Liver (tissue), 10 donors: ENCODE measurements at places on chromosomes 1 and 21. TPM values are rescaled to one million over a fixed set of nuclear protein-coding genes. Genes with fewer than 3 reads are reported as not detected.

- DNase-seq = no peak
Observed at GRCh38 chr21:31931644-31932469, 59.0 kb downstream of the HUNK start.

DNA sequence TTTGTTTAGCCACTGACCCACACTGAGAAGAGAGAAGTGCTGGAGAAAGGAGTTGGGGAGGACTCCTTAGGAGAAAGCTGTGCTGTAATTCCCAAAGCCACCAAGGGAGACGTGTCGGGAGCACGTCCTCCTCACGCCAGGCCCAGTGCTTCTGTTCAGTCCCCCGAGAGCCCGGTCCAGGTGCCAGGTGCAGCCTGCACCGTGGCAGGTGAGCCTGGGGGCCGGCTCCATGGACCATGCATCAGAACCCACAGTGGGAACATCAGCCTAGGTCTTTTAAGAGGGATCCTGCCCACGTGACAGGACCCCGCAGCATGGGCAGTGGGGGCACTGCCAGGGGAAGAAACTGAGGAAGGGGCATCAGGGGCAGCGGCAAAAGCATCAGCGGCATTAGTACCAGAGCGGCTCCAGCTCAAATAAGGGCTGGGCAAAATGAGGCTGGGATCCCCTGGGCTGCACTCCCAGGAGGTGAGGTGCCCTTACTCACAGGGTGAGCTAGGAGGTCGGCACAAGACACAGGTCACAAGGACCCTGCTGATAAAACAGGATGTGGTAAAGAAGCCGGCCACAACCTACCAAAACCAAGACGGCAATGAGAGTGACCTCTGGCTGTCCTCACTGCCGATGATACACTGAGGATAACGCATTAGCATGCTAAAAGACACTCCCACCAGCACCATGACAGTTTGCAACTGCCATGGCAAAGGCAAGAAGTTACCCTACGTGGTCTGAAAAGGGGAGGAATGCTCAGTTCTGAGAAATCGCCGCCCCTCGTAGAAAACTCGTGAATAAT is 24.6 kb upstream of the PRDM15 start:
- DNase-seq = no peak

DNA sequence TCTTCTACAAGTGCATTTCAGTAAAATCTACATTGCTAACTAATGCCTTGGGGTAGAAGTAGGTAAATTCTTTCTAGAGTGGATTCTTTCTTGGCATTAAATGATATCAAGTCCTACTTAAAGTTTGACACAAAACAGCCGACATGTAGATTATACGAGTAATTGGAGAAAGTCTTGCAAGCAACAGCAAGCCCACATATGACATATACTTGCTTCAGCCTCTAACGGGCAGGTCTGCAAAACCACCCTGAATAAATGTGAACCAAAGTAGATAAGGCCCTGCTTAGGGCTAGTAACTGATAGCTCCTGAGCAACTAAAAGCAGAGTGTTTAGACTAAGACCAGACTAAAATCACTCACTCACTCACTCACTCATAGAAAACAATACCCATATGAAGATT is 203.2 kb downstream of the LTN1 start:
- DNase-seq = no peak

- no peak for DNase-seq
Observed at GRCh38 chr1:60227601-60228000, 154.0 kb upstream of the C1orf87 start.

GRCh38 chr1:226047495-226047894 is 15.0 kb upstream of the H3-3A start:
- DNase-seq = no peak

GRCh38 chr1:215007880-215008279 is 74.7 kb upstream of the KCNK2 start:
- no peak for DNase-seq

DNA sequence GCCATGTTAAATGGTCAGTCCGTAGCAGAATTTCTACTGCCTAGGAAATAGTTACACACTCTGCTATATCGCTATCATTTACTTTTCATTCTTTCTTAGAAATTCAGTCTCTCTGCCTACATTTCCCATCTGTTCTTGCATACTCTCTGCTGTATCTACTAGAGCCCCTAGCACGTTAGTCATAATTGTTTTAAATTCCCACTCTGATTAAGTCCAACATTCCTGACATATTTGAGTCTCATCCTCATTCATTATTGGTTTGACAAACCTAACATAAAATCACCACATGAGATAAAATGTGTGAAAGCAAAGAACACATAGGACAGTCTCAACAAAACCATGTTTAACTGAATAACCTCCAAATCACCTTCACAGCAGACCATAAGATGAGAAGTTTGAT is 513.6 kb downstream of the PLPP3 start:
- DNase-seq = no peak

DNA sequence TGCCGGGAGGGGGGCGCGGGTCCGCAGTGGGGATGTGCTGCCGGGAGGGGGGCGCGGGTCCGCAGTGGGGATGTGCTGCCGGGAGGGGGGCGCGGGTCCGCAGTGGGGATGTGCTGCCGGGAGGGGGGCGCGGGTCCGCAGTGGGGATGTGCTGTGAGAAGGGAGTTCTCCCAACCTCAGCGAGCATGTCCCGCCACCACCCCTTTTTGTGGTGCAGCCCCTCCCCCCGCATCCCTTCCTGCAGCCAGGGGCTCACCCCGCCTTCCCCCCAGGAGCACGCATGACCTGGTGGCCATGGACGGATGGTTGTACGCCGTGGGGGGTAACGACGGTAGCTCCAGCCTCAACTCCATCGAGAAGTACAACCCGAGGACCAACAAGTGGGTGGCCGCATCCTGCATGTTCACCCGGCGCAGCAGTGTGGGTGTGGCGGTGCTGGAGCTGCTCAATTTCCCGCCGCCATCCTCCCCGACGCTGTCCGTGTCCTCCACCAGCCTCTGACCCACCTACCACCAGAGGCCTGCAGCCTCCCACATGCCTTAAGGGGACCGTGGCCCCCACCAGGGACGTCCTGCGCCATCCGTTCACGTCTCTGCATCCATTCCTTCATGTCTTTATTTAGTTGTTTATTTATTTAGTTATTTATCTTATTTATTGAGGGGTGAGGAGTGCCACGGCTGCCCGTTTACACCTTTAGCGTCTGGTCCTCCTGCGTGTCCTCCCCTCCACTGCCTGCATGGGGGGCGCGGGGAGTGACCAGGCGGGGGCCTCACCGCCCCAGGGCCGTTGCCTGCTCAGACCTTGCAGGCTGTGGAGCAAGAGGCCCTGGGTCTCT is 1.4 kb upstream of the PLEKHN1 start:
- no peak for DNase-seq

DNA sequence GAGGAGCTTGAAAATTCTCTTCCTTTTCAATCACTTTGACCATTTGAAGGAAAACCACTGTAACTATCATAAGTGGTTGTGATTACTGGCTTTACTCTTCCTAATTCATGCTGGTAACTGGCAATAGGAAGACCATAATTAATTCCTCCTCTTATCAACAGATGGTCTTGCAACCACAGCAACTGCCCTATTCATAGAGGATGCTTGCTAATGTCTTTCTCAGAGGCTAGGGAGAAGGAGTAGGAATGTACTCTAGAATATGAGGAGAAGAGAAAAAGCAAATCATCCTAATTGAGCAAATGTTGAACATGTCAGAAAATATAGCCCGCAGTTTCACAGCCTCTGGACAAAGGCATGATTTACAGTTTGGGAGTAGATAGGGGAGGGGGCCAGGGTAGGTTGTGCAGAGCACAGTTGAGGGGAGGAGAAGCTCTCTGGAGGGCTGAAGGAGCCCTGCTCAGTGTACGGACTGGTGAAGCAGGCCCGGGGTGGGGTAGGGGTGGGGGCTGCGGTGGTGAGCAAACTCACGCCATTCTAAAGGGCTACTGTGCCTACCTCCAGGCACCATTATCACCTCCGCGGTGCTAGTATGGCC is 192.9 kb downstream of the PCP4 start:
- no peak for DNase-seq

DNA sequence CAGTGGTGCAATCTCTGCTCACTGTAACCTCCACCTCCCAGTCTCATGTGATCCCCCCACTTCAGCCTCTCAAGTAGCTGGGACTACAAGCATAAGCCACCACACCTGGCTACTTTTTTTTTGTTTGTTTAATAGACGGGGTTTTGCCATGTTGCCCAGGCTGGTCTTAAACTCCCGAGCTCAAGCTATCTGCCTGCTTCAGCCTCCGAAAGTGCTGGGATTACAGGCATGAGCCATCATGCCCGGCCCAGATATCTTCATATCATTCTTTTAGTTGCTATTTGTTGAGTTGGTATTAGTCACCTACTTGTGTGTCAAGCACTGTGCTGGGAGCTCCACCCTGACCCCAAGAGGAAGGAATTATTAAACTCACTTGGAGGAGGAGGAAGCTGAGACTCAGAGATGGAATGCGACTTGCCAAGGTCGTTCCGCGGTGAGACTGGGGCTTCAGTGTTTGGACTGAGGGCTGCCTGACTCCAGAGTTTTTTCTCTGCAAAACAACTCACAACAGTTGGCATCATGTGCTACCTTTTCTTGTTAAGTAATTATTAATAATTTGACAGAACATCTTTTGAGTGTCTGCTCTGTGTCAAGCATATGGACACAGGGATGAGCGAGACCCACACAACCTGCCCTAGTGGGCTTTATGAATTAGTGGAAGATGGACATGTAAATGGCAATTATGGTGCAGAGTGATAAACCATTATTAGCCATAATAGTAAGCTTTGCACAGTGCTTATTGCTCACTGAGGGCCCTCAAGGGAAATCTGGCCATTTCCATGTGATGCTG is 132.0 kb downstream of the FOXD2 start:
- DNase-seq = no peak

DNA sequence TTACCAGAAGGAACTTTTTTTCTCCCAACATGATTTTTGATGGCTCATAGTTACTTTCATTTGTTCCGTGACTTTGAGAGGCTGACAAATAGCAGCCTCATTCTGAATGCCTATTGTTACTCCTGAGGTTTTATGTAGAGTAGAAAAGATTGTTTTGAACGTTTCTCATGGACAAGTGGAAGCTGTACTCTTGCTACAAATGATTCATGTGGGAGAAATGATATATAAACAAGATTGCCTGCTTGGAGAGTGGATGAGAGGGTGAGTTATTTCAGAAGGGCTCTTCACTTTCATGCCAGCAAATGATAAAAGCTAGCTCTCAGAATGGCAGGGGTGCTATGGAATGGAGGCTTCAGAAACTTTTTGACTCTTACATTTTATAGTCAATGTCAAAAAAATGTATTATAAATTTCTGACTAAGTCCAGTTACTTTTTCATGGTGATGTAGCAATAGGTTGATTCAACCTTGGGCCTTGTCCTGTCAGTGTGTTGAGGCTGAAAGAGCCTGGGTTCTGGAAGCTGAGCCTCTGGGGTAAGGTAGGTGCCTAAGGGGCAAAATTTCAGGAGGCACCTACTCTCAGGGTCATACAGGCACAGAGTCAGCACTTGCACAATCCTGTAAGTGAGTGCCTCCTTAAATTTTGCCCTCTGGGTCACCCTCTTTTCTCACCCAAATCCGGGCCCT is 19.4 kb downstream of the JUN start:
- no peak for DNase-seq

DNA sequence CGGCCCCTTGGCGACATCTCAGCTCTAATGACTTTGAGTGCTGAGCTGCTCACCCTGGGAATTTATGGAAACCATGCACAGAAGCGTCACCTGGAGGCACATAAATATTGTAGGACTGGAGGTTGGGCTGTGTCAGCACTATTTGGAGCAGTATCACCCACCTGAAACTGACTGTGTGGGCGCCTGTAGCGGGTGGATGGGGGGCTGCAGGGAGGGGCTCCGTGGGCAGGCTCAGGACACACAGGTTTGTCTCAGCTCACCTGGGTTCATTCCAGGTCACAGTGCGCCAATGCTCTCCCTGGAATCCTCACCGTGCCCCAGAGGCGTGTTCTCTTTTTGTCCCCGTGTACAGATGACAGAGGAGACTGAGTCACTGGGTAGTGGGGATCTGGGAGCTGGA is 74.8 kb upstream of the ACTL8 start:
- DNase-seq = no peak

- DNase-seq = peak; percentile 22
Observed at GRCh38 chr1:160402001-160402795, 1.8 kb downstream of the VANGL2 start.

DNA sequence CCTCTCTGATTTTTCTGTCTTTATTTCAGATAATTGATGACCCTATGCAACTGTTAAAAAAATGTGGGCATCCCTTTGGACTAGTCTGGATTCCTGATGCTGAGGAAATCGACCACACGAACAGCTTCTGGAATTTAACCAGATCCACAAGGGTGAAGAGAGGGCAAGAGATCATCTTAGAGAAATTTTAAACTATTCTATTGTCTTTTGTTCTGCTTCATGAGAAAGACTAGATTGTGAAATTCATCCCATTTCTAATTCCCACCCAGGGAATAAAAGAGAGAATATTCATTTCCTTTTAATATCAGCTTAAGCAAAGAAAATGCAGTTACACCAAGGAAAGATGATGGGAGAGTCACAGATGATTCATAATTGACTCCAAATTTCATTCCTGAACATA is 71.8 kb downstream of the DUSP10 start:
- no peak for DNase-seq

DNA sequence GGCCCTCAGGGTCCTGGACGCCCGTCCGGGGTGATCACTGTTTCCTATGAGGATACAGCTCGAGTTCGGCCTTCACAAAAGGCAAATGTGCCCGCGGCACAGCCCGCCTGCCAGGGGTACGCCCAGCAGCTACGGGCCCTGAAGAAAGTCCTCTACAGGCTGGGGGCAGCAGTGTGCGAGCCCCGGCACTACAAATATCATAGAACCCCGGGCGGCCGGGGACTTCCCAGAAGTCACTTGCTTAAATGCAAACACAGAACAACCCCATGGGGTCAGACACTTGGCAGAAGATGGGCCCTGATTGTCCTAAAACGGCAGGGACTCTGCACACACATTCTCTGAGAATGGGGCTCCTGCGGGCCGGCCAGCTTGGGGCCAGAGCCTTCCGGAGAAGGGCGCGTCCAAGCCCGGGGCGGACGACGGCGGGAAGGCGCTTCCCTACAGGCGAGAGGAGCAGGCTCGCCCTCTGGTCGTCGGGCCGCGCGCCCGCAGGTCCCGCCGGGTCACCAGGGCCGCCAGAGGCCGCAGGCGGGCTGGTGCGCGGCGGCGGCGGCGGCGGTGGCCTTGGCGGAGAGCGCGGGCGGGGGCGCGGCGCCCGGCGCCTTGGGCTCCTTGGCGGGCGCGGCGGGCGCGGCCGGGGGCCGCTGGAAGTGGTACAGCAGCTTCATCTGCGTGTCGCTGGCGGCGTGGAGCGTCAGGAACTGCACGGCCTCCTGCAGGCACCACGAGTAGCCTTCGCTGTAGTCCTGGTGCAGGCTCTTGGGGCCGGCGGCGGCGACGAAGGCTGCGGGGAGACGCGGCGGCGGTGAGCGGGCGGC is 888 bp downstream of the HES5 start:
- no peak for DNase-seq

The TMPRSS3 gene
- not detected for polyA plus RNA-seq

The EPHA2 gene
- 7.9 TPM for polyA plus RNA-seq

The IGFN1 gene
- polyA plus RNA-seq = 0.03 TPM

The ATP1A4 gene
- polyA plus RNA-seq = not detected

The REN gene
- polyA plus RNA-seq = not detected

The S100A8 gene
- 43.4 TPM for polyA plus RNA-seq

The OR2T35 gene
- polyA plus RNA-seq = not detected

The INSRR gene
- polyA plus RNA-seq = 0.01 TPM

The OR2G6 gene
- not detected for polyA plus RNA-seq

The RAB7B gene
- 0.08 TPM for polyA plus RNA-seq

The KCNE2 gene
- polyA plus RNA-seq = 0.57 TPM
